ENCODE measurements at places on chromosomes 2 and 18. TPM values are rescaled to one million over a fixed set of nuclear protein-coding genes. Genes with fewer than 3 reads are reported as not detected.

Gene ELOA2
- not detected for total RNA-seq

Gene IHH
- total RNA-seq, result not detected

Gene GPR75
- total RNA-seq, result 2.8 TPM

Gene RAB6C
- 0.07 TPM for total RNA-seq

Gene C2orf72
- 1.3 TPM for total RNA-seq

Gene GAREM2
- 18.9 TPM for total RNA-seq

Gene ATP6V1B1
- total RNA-seq, result not detected

Gene PLEKHH2
- 5.8 TPM for total RNA-seq

DNA sequence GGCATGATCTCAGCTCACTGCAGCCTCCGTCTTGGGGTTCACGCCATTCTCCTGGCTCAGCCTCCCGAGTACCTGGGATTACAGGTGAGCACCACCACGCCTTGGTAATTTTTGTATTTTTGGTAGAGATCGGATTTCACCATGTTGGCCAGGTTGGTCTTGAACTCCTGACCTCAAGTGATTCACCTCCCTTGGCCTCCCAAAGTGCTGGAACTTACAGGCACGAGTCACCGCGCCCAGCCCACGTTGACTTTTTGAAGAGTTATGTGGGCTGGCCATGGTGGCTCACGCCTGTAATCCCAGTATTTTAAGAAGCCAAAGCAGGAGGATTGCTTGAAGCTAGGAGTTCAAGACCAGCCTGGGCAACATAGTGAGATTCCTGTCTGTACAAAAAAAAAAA is 20.8 kb downstream of the CCL20 start:
- peaks cover 2% of the 10 kb centered on the region for H3K4me1 ChIP-seq
- H3K36me3 ChIP-seq, result peaks cover 8% of the 10 kb centered on the region
- no peak overlapping the region for H3K27ac ChIP-seq
- no peak for DNase-seq

DNA sequence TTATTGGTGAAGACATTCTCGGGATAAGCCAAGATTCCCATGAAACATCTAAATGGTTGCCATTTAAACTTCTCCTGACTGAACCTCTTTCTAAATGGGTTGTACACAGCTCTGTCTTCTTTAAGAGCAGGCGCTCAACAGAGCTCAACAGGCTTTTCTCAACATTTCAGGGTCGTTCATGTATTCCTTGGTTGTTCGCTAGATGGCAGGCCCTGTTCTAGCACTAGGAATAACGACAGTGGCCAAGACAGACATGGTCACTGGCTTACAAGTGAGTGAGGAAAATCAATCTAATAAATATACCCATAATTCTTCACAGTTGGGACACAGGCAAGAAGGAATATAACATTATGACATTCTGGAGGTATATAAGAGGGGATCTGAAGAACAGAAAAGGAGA is 154.5 kb downstream of the SMAD2 start:
- H3K4me3 ChIP-seq, result no peak overlapping the region
- no peaks in the 10 kb centered on the region for H3K27me3 ChIP-seq
- H3K36me3 ChIP-seq, result no peaks in the 10 kb centered on the region
- DNase-seq, result no peak
- no peak overlapping the region for H3K27ac ChIP-seq
- 0 out of 2 replicates have a peak, but pooled peaks cover 3% of the 10 kb centered on the region for H3K4me1 ChIP-seq

GRCh38 chr2:37274359-37274965 is 43.0 kb downstream of the NDUFAF7 start:
- no peaks in the 10 kb centered on the region for H3K27me3 ChIP-seq
- no peak for DNase-seq
- H3K27ac ChIP-seq, result no peak overlapping the region

- H3K4me1 ChIP-seq, result peaks cover 2% of the 10 kb centered on the region
- no peaks in the 10 kb centered on the region for H3K27me3 ChIP-seq
- H3K4me3 ChIP-seq, result no peak overlapping the region
- DNase-seq, result no peak
- H3K27ac ChIP-seq, result no peak overlapping the region
Measured at GRCh38 chr2:168825126-168825525, 22.7 kb downstream of the NOSTRIN start.

DNA sequence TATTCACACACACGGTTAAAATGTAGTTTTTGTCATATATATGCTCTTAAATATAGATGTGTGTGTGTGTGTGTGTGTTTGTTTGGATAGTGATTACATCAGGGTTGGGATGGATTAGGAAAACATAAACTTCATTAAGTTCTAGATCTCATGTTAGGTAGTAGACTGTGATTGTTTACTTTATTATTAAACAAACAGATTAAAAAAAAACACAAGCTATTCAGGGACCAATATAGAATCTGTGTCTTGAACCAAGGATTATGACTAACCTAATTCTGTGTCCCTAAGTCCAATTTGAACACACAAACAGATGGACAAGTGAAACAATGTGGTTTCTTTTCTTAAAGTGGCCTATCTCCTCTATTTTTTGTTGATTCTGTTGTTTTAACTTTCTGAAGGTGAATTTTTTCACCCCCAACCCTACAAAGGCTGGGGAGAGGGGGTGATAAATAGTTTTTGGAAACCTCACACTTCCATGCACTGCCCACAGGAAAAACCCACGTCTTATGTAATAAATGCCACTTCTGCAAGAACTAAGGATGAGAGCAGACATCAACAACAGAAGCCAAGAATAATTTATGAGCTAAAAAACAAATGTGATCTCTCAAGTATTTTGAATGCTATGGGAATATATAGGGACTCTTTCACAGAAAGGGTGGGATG is 40.7 kb downstream of the IL1R2 start:
- H3K27ac ChIP-seq, result no peak overlapping the region
- H3K4me3 ChIP-seq, result no peak overlapping the region
- H3K27me3 ChIP-seq, result peaks cover 3% of the 10 kb centered on the region
- peaks cover 15% of the 10 kb centered on the region for H3K4me1 ChIP-seq
- DNase-seq, result no peak
- no peaks in the 10 kb centered on the region for H3K36me3 ChIP-seq

DNA sequence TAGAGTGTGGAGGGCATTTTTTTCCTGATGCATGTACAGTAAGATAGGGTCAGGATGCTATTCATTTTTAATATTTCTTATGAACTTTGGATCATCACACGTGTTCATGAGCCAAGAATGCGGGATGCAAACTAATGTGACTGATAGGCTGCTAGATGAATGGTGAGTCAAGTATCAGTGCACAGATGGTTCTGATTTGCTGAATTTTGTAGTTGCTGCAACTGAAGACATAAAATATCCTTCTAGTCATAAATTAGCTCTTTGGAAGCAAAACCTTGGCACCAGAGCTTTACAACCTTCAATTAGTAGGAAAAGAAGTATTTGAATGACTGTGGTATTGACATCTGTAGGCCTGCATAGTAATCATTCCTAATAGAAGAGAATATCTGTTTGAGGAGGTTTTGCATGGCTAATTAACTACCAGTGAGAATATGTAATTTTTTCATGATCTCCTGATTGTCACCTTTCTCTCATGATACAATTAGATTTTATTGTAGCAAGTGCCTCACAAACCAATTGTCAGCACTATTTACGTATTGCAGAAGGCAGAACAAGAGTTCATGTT is 94.0 kb downstream of the VRK2 start:
- H3K27me3 ChIP-seq, result no peaks in the 10 kb centered on the region
- H3K4me3 ChIP-seq, result no peak overlapping the region
- peaks cover 6% of the 10 kb centered on the region for H3K36me3 ChIP-seq

DNA sequence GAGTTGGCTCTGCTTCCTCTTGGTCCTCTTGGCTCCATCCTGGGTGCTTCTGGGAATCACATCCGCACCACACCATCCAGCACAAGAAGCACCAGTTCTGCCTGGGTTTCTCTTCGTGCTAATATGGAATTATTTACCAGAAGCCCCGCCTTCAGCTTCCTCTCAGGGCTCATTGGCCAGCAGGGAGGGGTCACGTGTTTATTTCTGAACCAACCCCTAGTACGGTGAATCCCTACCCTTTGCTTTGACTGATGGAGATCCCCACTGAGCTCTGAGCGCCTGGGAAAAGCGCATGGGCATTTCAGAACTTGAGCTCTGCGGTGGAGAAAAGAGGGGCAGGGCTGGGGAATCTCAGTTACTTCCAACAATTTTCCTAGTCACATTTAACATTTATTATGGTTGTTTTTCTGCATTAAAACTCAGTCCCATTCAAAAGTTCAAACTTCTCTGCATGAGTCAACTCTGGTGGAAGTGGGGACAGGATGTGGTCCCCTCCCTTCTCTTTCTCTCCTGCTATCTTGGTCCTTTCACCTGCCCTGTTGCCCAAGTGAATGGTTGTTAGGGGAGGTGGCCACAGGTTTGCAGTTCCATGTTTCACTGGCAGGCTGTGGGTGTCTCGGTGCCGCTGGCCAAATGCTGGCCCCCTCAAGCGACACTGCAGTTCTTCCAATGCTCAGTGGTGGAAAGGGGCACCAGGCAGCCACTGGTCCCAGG is 76.4 kb upstream of the TTC39C start:
- DNase-seq, result no peak
- H3K27ac ChIP-seq, result no peak overlapping the region
- H3K27me3 ChIP-seq, result no peaks in the 10 kb centered on the region

GRCh38 chr2:81513328-81513727 is 1208.8 kb upstream of the LRRTM1 start:
- no peak overlapping the region for H3K4me3 ChIP-seq
- no peak for DNase-seq
- 0 out of 2 replicates have a peak, but pooled peaks cover 2% of the 10 kb centered on the region for H3K36me3 ChIP-seq
- H3K27ac ChIP-seq, result no peak overlapping the region
- H3K27me3 ChIP-seq, result no peaks in the 10 kb centered on the region

GRCh38 chr2:167880415-167880814 is 367.0 kb downstream of the STK39 start:
- DNase-seq, result no peak
- H3K4me3 ChIP-seq, result no peak overlapping the region
- no peak overlapping the region for H3K27ac ChIP-seq
- H3K4me1 ChIP-seq, result peaks cover 5% of the 10 kb centered on the region

DNA sequence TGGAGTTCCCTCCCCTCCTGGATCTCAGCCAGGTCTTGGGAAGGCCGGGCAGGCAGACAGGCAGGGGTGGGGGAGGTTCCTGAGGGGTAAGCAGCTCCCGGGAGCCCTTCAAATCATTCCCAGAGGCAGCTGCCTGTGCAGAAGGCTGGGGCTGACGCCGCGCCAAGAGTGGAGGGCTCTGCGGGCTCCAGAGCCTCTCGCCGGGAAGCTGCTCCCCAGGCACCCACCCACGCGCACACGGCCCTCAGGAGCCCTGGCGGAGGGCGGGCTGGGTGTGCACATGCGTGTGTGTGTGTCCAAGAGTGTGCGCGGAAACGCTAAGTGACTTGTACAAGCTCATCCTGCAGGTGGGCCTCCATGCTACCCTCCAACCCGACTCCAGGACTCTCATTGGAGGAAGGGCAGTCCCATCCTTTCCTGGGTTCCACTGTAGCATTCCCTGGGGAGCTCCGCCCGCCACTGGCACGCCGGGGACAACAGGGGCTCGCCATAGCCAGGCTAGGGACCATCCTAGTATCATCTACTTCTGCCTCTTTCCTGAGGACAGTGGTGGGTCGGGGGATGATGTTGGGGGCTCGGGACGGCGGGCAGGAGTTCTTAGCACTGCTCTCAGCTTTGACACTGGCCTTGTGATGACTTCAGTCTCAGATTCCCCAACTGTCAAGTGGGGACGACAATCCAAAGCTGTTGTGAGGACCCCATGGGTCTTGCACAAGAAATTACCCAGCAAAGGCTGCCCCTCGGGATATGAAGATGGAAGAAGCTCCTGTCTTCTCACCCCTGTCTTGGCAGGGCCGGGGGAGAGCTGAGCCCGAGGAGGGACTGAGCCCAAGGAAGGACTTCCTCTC is 50.3 kb downstream of the INHBB start:
- H3K27ac ChIP-seq, result no peak overlapping the region

GRCh38 chr2:228444161-228444560 is 262.7 kb upstream of the SPHKAP start:
- no peak overlapping the region for H3K4me3 ChIP-seq
- peaks cover 7% of the 10 kb centered on the region for H3K4me1 ChIP-seq
- no peak for DNase-seq
- H3K27ac ChIP-seq, result no peak overlapping the region
- peaks cover 3% of the 10 kb centered on the region for H3K36me3 ChIP-seq
- H3K27me3 ChIP-seq, result no peaks in the 10 kb centered on the region

DNA sequence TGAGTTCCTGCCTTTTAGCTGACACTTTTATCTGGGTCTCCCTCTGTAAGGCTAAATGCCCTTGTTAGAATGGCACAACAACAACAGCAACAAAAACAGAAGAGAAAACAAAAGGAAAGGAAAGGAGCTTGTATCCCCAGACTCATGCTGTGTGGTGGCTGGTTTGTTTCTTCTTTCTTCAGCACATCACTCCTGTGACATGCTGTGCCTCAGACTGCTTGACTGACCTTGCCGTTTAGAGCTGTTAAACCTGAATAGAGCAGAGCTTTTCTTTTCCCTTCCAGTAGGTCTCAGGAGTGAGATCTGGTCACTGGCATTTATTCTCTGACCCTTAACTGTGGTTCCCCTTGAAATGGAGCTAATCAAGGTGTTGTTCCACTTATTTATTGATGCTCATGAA is 18.9 kb downstream of the GALNT13 start:
- peak; percentile 17 for DNase-seq
- H3K36me3 ChIP-seq, result peaks cover 2% of the 10 kb centered on the region
- H3K4me1 ChIP-seq, result peaks cover 24% of the 10 kb centered on the region
- H3K4me3 ChIP-seq, result no peak overlapping the region
- peak overlapping the region; percentile 85 for H3K27ac ChIP-seq
- H3K27me3 ChIP-seq, result no peaks in the 10 kb centered on the region

DNA sequence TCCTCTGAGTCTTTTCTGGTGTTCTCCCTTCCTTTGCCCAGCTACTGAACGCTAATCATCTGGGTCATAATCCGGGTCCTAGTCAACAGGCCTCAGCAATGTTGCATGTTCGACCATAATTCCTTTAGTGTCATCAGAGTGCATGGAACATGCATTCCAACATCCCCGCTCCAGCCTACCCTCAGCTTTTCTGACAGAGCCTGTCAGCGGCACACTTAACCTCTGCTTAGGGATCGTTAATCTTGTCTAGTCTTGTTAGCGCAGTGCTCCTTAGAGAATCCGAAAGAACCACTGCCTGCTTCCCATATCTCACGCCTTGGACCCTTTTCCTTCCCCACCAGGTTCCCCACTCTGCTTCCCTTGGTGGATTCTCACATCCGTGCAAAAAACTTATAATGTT is 767.9 kb upstream of the ID2 start:
- no peak overlapping the region for H3K4me3 ChIP-seq
- H3K27ac ChIP-seq, result peak overlapping the region; percentile 15
- no peaks in the 10 kb centered on the region for H3K36me3 ChIP-seq
- DNase-seq, result no peak

- H3K27me3 ChIP-seq, result peaks cover 15% of the 10 kb centered on the region
- DNase-seq, result no peak
- H3K27ac ChIP-seq, result no peak overlapping the region
- H3K4me3 ChIP-seq, result no peak overlapping the region
- no peaks in the 10 kb centered on the region for H3K36me3 ChIP-seq
- peaks cover 1% of the 10 kb centered on the region for H3K4me1 ChIP-seq
Measured at GRCh38 chr2:178066890-178067669, 5.5 kb downstream of the PDE11A start.

DNA sequence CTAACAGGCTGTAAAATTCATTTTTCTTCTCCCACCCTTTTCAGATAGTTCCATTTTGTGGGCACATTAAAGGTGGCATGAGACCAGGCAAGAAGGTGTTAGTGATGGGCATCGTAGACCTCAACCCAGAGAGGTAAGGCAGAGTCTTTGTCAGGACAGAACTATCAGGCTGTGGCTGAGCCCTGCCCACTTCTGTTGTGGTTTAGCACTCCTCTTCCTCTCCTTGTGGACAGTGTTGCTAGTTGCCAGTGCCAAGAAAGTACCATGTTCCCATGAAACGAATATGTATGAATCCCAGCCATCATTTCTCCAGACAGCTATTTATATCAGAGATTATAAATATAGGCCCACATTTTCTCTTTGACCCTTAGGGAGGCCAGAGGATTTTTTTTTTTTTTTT is 1.6 kb downstream of the LGALSL start:
- no peaks in the 10 kb centered on the region for H3K27me3 ChIP-seq
- H3K36me3 ChIP-seq, result peaks cover 19% of the 10 kb centered on the region
- peaks cover 30% of the 10 kb centered on the region for H3K4me1 ChIP-seq
- no peak overlapping the region for H3K27ac ChIP-seq
